ENCODE measurements at places on chromosomes 5 and 9. TPM values are rescaled to one million over a fixed set of nuclear protein-coding genes. Genes with fewer than 3 reads are reported as not detected.

Gene PCSK5
- total RNA-seq: 32.2 TPM

Gene DBH
- total RNA-seq: not detected

Gene CARD6
- total RNA-seq: 1.3 TPM

Gene RAI14
- 23.7 TPM for total RNA-seq

Gene CSF2
- total RNA-seq: not detected
